CD8-positive, alpha-beta memory T cell (primary cell): ENCODE measurements at places on chromosomes 3 and 15.

DNA sequence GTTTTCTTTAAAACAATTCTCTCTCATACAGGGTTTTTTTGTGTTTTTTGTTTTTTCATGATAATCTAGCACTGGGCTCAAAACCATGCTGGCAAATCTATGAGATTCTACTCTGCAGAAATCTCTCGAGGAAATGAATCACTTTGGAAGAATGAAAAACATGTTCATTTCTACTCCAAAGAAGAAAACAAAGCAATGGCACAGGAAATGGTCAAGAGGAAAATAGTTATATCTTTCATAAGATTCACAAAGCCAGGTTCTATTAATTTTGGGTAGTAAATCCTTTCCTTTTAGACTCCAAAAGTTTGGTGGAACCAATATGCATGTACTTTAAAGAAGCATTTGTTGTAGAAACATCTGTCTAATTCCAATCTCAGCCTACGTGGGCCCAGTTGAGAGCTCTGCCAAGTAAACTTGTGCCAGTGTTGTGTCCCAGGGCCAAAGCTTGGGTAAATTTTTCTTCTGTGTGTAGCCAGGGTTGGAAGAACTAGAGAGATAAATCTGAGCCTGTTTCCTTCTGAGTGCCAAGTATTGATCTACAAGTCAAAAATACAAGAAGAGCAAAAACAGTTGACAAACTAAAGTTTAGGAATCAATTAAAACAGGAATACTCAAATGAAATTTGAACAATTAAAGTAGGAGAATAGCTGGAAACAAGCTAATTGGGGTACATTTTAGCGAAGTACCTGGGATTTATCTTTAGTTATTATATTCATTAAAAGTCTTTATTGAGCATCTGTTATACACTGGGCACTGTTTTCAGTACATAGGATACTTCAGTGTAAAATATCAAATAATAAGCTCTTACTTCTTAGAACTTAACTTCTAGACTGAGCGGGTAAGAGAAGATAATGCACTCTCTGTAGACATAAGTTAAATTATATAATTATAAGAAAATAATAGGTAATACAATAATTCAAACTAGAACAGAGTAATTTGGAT is 657.5 kb upstream of the NECTIN3 start:
- no peaks in the 10 kb centered on the region for H3K36me3 ChIP-seq
- no peak for DNase-seq
- H3K4me3 ChIP-seq, result no peak overlapping the region
- no peaks in the 10 kb centered on the region for H3K4me1 ChIP-seq
- no peak overlapping the region for H3K27ac ChIP-seq
- H3K27me3 ChIP-seq, result no peaks in the 10 kb centered on the region

GRCh38 chr3:73490453-73491286 is 134.1 kb downstream of the PDZRN3 start:
- H3K4me3 ChIP-seq, result no peak overlapping the region
- H3K36me3 ChIP-seq, result no peaks in the 10 kb centered on the region
- H3K27me3 ChIP-seq, result no peaks in the 10 kb centered on the region
- H3K27ac ChIP-seq, result no peak overlapping the region

DNA sequence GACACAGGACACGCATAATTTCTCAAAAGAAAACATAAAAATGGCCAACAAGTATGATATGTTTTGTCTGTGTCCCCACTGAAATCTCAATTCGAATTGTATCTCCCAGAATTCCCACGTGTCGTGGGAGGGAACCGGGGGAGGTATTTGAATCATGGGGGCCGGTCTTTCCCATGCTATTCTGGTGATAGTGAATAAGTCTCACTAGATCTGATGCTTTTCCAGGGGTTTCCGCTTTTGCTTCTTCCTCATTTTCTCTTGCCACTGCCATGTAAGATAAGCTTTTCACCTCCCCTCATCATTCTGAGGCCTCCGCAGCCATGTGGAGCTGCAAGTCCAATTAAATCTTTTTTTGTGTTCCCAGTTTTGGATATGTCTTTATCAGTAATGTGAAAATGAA is 12.1 kb upstream of the POU1F1 start:
- DNase-seq, result no peak
- no peak overlapping the region for H3K4me3 ChIP-seq
- no peaks in the 10 kb centered on the region for H3K36me3 ChIP-seq
- no peaks in the 10 kb centered on the region for H3K27me3 ChIP-seq
- no peaks in the 10 kb centered on the region for H3K4me1 ChIP-seq

- H3K36me3 ChIP-seq, result no peaks in the 10 kb centered on the region
- no peak overlapping the region for H3K27ac ChIP-seq
- H3K4me3 ChIP-seq, result no peak overlapping the region
- no peaks in the 10 kb centered on the region for H3K27me3 ChIP-seq
- no peaks in the 10 kb centered on the region for H3K4me1 ChIP-seq
- no peak for DNase-seq
Measured at GRCh38 chr3:99969136-99969535, 145.2 kb downstream of the FILIP1L start.

- DNase-seq, result no peak
- H3K4me1 ChIP-seq, result no peaks in the 10 kb centered on the region
- H3K4me3 ChIP-seq, result no peak overlapping the region
- no peak overlapping the region for H3K27ac ChIP-seq
- H3K27me3 ChIP-seq, result no peaks in the 10 kb centered on the region
Measured at GRCh38 chr15:89068325-89068784, 19.9 kb upstream of the ABHD2 start.

DNA sequence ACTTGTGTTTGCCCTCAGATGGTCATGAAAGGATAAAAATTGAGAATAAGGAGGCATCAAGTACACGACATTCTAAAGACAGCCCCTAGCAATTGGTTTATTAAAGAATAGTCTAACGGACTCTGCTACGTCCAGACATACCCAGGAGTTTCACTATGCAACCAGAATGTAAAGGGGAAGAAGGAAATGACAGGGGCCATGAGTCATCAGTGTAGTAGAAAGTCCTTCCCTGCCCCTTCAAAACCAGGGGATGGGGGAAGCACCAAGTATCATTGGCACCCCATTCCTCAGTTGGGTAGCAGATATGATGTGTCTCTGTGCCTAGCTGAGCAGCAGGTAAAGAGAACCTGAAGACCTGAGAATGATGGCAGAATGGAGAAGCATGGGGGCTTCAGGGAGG is 367.4 kb downstream of the IL20RB start:
- no peaks in the 10 kb centered on the region for H3K36me3 ChIP-seq
- H3K4me1 ChIP-seq, result no peaks in the 10 kb centered on the region
- no peak for DNase-seq

- H3K36me3 ChIP-seq, result no peaks in the 10 kb centered on the region
- no peak overlapping the region for H3K4me3 ChIP-seq
- DNase-seq, result no peak
- H3K4me1 ChIP-seq, result no peaks in the 10 kb centered on the region
Measured at GRCh38 chr15:36370731-36371112, 208.7 kb upstream of the CDIN1 start.

GRCh38 chr15:63318344-63318743 is 40.9 kb downstream of the APH1B start:
- no peaks in the 10 kb centered on the region for H3K36me3 ChIP-seq
- H3K4me3 ChIP-seq, result no peak overlapping the region
- no peaks in the 10 kb centered on the region for H3K27me3 ChIP-seq
- no peaks in the 10 kb centered on the region for H3K4me1 ChIP-seq

- H3K4me3 ChIP-seq, result peak overlapping the region; percentile 70
- no peaks in the 10 kb centered on the region for H3K27me3 ChIP-seq
- no peaks in the 10 kb centered on the region for H3K36me3 ChIP-seq
- peaks cover 11% of the 10 kb centered on the region for H3K4me1 ChIP-seq
- DNase-seq, result no peak
Measured at GRCh38 chr3:119809249-119810017, 27.5 kb downstream of the NR1I2 start.

GRCh38 chr3:14941871-14942270 is 5.5 kb upstream of the NR2C2 start:
- H3K4me3 ChIP-seq, result no peak overlapping the region
- H3K4me1 ChIP-seq, result peaks cover 15% of the 10 kb centered on the region
- H3K27me3 ChIP-seq, result no peaks in the 10 kb centered on the region

DNA sequence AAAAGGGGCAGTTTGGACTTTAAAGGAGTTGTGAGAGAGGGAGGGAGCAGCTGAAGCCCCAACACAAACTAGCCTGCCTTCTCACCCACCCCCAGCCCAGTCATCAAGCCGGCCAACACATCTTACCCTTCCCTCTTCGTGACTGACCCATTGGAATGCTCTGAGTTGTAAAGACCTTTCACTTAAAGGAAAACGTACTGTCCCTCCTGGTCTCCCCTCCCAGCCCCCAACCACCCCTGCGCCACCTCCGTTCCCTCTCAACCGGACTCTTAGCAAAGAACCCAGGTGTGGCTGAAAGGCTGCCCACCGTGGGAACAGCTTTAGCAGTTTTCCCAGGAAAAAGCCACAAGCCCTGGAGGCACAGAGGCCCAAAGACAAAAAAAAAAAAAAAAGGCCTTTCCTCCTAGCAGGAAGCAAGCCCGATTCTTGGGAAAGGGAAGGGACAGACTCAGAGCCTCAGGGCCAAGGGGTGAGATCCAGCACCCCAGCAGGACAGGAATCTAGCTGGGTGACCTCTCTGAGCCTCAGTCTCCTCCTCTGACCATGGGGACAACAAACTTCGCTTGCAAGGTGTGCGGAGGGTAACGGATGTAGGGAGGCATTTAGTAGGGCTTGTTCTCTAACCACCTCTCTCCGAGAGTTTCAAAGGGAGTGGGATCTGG is 2.4 kb downstream of the CYP11A1 start:
- H3K27ac ChIP-seq, result no peak overlapping the region
- DNase-seq, result no peak
- H3K4me1 ChIP-seq, result no peaks in the 10 kb centered on the region

- no peaks in the 10 kb centered on the region for H3K4me1 ChIP-seq
- no peak overlapping the region for H3K4me3 ChIP-seq
- no peak for DNase-seq
- H3K27me3 ChIP-seq, result no peaks in the 10 kb centered on the region
- H3K27ac ChIP-seq, result no peak overlapping the region
Measured at GRCh38 chr3:15479400-15480224, 41.9 kb downstream of the COLQ start.

DNA sequence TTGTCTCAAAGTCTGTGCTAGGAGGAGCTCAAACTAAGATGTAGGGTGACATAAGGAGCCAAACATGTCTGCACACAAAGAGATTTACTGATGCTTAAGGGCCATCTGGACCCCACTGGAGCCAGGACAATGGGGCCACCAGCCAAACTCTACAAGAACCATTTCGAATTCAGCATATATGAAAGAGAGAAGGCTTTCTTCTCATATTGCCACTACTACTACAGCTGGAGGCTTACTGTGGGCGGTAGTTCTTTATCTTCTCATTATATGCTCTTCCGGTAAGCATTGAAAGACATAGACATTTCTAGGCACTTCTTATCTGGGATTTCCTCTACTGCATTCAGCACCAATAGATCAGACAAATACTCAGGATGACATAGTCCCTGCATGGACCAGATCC is 404.4 kb upstream of the PROK2 start:
- DNase-seq, result no peak
- no peak overlapping the region for H3K27ac ChIP-seq
- H3K4me3 ChIP-seq, result no peak overlapping the region
- H3K27me3 ChIP-seq, result no peaks in the 10 kb centered on the region

DNA sequence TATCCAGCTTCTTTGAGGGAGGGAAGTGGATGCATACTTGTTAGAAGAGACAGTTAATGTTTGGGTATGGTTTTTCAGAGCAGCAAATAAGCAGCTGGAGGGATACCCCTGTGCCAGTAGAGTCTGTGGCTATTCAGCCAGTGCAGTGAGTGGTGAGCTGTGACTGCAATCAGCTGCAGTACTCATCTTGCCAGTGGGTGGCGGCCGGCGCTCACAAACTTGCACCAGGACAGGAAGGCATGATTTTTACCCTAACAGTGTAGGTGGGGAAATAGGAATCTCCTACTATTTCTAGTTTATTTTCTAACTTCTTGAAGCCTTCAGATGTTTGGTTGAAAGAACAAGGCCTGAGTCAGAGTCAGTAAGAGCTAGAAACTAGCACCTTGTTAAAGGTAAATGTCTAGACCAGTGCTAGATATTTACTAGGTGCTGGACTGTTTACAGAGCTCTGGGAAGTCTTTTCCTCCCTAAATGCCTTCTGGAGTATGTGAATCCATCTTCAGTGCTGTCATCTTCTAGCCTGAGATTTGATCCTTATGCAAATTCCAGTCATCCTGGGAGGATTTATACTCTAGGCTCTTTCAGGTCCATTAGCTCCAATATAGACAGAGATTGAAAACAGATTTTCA is 23.6 kb downstream of the TIMP4 start:
- no peaks in the 10 kb centered on the region for H3K36me3 ChIP-seq
- H3K27ac ChIP-seq, result no peak overlapping the region
- DNase-seq, result peak; percentile 53
- H3K4me1 ChIP-seq, result no peaks in the 10 kb centered on the region
- H3K27me3 ChIP-seq, result no peaks in the 10 kb centered on the region
- H3K4me3 ChIP-seq, result no peak overlapping the region

DNA sequence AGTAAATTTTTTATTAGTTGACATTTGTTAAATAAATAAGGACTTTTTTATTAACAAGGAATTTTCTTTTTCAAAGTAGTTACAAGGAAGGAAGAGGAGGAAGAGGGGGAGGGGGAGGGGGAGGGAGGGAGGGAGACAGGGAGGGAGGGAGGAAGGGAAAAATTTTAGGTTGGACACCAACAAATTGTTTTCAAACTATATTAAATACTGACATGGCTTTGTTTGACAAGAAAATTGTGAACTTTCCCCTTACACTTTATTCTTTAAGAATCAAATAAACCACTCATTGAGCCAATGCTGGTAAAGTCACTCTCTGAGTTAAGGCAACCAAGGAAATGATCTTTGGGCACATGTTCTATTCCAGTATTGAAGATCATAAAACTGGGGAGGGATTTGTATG is 115.7 kb upstream of the PPP2R3A start:
- H3K27ac ChIP-seq, result no peak overlapping the region
- no peaks in the 10 kb centered on the region for H3K27me3 ChIP-seq
- no peaks in the 10 kb centered on the region for H3K4me1 ChIP-seq
- DNase-seq, result no peak
- H3K4me3 ChIP-seq, result no peak overlapping the region

DNA sequence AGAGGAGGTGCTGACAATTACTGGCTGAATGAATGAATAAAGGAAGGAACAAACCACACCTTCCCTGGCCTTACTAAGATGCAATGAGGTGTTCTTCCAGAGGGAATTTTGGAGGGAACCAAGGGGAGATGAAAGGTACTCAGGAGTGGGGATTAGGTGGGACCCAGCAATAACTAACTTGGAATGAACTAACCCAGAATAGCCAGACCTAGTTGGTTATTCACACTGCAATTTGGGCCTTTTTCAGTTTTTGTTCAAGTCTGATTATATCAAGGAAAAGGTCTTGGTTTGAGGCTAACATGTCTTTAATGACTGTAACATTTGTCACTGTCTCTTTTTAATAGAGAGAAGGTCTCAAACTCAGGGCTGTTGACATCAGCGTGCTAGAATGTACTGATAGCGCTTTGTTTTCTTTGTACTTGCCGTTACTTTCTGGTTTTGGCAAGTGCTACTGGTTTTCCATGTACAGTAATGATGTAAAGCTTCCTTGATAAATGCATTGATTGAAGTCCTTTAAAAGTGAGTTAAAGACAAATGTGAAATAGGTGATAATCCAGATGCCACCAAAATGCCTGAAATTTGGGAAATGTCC is 3.2 kb upstream of the PLXND1 start:
- H3K4me3 ChIP-seq, result no peak overlapping the region
- H3K27ac ChIP-seq, result no peak overlapping the region
- DNase-seq, result no peak
- no peaks in the 10 kb centered on the region for H3K27me3 ChIP-seq
- no peaks in the 10 kb centered on the region for H3K36me3 ChIP-seq

GRCh38 chr3:113238503-113238902 is 27.1 kb downstream of the BOC start:
- no peaks in the 10 kb centered on the region for H3K36me3 ChIP-seq
- no peak overlapping the region for H3K4me3 ChIP-seq
- H3K4me1 ChIP-seq, result no peaks in the 10 kb centered on the region
- DNase-seq, result no peak
